ENCODE measurements at places on chromosomes 11 and 22.
A peak's percentile ranks its signal among the peaks of the same experiment; 100 is the strongest.

DNA sequence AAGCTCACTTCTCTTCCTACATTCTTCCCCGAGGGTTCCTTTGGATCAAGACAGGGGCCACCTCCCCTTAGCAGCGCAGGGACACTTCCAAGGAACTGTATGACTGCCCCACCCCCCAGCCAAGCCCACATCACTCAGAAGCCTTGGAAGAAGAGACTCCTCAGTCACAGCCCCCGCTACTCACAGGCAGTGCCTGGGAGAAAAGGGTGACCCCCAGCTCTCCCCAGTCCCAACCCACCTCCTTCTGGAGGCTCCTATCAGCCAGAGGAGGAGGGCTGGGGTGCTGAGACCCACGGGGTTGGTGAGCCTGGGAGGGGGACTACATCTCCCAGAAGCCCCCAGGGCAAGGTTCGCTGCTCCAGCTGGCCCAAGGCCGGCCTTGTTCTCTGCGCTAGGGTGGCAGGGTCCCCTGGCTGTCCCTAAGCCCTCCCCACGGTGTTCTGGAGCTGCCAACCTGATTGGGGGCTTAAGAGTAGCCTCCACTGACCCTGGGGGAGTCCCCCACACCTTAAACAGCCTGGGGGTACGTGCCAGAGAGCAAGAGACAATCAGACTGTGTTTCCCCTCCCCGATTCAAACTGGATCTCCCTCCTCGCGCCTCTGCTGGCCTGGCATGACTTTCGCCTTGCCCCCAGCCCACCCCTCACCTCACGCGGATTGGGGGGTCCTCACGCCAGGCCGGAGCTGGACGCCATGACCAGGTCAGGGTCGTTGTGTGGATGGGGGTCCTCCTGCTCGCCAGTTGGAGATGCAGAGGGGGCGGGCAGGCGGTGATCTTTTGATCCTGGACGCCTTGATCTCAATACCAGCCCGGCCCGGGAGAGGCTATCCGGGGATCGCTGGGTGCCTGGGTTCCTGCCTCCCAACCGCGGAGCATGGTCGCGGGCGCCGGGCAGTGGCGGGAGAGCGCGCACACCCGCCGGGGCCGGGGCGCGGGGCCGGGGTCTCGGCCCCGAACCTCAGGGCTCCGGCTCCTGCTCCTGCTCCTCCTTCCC lies 838 bp downstream of the BCL9L start:
- DNase-seq: peak; percentile 75

DNA sequence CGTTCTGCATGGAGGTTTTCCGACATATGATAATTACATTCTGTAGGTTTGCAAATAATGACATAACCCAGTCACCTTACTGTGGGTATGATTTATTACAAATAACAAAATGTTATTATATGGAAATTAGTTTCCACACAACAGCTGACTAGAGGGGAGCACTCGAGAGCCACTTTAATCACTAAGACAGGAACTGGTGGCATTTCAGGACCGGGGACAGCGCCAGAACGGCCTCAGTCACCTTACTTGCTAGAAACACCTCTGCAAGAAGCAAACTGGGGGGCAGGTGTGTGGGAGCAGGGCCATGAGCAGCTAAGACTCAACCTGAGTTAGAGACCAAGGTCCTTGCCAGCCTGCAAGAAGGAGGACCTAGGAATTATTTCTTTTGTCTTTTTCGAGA lies 199.9 kb downstream of the DSCAML1 start:
- peak; percentile 78 for DNase-seq

- DNase-seq: peak; percentile 78
Observed at GRCh38 chr11:61787928-61788491, 4.4 kb downstream of the TMEM258 start.

DNA sequence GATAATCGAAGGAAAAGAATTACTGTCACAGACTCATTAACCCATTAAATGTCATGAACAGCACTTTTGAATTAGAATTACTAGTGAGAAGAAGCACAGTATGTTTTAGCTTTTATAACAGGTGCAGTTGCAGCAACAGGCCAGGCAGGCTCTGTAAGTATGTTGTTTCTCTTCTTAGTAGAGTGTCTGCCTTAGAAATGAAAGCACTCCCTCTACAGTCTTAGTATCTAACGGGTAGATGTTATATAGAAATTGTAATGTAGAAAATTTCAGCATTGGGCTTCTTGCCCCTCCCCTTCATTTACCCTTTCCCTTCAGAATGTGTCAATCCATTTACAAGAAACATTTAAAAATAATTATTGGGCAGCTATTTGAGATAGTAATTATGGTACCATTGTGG lies 87.4 kb downstream of the HIPK3 start:
- peak; percentile 59 for DNase-seq

- no peak for DNase-seq
Observed at GRCh38 chr11:45470151-45470793, 184.1 kb upstream of the SYT13 start.

- peak; percentile 55 for DNase-seq
Observed at GRCh38 chr11:10314199-10315072, 9.6 kb downstream of the ADM start.

DNA sequence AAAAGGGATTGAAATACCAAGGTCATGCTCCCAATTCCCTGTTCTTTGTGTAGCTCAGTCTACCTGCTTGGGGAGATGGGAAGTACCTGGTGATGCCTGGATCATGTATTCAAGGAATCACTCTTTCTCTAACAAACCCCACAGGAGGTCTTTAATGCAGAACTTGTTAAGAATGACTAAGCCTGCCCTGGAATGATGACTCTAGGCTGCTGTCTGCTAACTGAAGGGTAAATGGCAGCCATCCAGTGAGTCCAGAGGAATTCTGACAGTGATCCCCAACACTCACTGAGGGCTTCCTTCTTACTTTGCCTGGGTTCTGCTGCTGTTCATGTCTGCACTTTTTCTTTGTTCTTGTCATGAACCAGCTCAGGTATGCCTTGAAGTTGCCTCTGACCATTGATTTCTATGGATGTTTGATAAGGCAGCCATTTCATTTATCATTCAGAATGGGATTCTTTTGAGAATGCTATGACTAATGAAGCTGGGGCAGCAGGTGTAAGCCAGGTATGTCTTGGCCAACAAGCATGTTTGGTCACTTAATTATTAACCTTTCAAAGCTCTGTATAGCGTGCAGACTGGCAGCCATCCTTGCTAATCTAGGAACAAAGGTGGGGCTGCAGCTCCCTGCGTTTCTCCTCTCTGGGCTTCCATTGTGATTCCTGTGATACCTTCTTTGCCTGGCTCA lies 11.4 kb downstream of the PRSS23 start:
- no peak for DNase-seq

DNA sequence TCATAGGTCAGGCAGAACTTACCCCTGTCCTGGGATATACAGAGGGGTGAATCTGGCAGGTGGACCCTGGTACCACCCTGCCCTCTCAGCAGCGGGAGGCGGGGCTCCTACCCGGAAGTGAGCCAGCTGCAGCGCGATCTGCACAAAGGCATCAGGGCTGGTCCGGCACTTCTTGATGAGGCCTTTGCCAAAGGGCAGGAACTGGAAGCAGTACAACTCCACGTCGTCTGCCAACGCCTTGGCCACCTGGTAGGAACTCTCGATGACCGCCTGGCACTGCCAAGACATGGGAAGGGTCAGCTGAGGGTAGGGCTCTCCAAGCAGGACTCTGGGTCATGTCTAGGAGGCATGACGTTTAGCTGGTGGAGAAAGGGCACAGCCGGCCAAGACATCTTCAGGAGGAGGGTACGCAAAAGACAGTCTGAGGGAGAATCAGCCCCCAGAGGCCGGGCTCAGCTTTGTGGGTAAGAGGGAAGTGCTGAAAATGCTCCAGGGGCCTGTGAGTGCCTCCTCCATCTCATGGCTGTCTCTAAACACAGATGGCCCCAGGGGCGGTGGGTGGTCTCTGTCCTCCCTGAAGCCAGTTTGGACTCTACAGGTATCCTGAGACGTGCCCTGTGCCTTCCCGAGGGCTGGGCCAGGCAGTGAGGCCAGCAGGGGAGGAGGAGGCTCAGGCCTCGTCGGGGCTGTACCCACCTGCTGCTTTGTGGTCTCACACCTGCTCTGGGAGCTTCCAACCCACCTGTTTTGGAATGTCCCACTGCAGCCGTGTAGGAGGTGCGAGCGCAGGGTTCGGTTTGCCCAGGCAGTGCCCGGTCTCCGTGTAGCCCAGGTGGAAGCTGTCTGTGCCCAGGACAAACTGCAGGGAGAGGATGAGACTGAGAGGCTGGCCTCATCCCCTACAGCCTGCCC lies 6.7 kb downstream of the CPT1B start:
- DNase-seq: no peak

GRCh38 chr22:32535531-32536190 lies 61.0 kb downstream of the FBXO7 start:
- no peak for DNase-seq

DNA sequence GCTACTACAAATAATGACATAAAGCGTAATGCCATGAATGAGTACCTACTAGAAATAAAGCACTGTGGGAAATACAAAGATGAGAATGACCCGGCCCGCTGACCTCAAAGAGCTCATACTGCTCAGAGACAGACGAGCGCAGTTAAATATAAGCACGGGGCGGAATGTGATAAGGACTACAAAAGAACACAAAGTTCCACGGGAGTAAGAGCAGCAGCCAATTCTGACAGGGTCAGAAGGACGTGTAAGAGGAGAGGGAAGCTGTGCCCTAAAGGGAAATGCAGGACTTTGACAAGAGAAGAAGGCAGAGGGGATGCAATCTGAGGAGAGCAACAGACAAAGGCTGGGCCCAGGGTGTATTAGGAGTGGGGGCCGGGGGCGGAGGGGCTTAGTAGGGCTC lies 314.6 kb downstream of the LARGE1 start:
- DNase-seq: no peak

DNA sequence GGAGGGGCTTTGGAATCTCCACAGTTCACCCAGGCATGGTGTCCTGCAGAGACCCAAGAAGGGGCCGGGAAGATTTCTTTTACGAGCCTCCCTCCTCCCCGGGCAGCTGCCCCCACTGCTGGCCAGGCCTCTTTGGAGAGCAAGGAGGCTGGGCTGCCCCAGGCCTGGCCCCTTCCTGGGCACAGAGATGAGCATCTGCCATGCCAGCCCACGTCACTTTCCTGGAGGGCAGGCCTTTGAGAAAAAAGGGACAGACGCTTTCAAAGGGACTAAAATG lies 60.5 kb upstream of the FGF3 start:
- no peak for DNase-seq

GRCh38 chr22:50471197-50471847 lies 3.5 kb downstream of the SBF1 start:
- DNase-seq: no peak

DNA sequence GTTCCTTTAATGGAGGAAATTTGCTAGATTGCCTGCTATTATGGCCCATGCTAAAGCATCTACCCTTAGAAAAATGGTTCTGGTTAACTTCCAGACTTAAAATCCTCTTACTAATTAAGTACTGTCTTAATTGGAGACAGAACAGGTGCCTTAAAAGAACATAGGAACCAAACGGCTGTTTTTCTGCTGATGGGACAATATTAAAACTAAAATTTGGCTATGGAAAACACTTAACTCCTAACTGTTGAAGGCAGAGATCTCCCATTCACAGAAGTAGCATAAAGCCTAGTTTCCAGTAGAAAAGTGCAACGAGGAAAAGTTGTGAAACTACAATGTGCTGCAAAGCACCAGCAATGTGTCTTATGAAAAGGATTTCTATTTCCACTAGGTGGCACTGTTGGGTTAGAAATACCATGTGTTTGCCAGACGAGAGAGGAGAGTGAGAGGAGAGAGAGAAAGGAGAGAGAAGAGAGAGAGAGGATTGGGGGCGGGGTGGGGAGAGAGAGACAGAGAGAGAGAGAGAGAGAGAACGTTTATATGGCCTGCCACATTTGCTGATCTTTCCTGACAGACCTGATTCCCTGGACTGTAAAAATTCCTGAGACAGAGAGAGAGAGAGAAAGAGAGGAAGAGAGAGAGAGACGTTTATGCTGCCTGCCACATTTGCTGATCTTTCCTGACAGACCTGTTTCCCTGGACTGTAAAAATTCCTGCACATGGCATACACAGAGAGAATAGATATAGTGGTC lies 51.5 kb downstream of the FAM181B start:
- DNase-seq: peak; percentile 86

GRCh38 chr11:14119357-14119756 lies 156.8 kb downstream of the SPON1 start:
- DNase-seq: no peak

GRCh38 chr11:64008914-64009633 lies 22.8 kb downstream of the OTUB1 start:
- no peak for DNase-seq

DNA sequence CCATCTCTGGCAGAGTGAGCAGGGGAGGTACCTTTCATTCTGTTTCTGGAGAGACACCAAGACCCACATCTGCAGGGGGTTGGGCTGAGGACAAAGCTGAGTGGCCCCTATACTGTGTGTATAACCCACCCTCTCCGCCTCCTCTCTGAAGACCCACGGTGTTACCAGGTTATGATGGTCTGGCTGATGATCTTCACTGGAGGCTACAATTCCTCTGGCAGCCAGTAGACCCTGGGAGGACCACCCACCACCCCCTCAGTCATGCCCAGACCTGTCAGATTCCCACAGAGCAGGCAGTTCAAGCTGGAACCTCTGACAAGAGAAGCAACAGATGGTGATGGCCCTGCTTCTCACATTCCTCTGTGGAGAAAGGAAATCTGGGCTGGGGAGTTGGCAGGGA lies 11.4 kb upstream of the KCNJ1 start:
- no peak for DNase-seq

GRCh38 chr11:27440090-27440489 lies 32.5 kb downstream of the LGR4 start:
- no peak for DNase-seq

GRCh38 chr11:108340973-108341372 lies 118.1 kb downstream of the ATM start:
- DNase-seq: peak; percentile 6

DNA sequence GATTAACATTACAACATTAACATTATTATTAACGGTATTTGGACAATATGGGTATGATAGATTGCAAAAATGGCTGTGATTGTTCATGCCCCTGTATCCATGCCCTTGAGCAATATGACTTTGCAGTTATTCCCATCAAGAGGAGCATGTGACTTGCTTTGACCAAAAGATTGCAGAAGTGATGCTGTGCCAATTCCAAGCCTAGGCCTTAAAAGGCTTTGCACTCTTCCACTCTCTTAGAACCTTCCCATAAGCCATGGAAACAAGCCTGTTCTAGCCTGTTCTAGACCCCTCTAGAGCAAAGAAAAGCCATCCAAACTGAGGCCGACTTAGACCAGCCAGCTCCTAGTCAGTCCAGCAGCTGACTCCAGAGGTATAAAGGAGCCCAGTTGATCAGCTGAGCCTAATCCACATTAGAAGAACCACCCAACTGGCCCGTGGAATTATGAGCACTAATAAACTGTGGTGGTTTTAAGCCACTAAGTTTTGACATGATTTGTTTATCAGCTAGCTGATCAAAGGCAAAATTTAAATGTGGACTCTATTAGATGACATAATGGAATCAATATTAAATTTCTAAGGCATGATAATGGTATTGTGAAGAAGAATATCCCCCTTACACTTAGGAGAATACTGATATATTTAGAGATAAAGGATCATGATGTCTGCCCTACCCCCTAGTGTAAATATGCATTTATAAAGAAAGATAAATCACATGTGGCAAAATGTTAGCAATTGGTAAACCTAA lies 28.6 kb downstream of the RAB30 start:
- DNase-seq: no peak

GRCh38 chr11:19792510-19792909 lies 79.9 kb downstream of the NAV2 start:
- no peak for DNase-seq

GRCh38 chr11:125463590-125464269 lies 32.3 kb downstream of the FEZ1 start:
- DNase-seq: no peak

Measured in hematopoietic multipotent progenitor cell treated with erythropoietin and hydrocortisone succinate and interleukin-3 and kit ligand, for 6 days (in vitro differentiated cells).